ENCODE measurements at places on chromosomes 16 and 17. TPM values are rescaled to one million over a fixed set of nuclear protein-coding genes. Genes with fewer than 3 reads are reported as not detected.

Gene PCGF2
- 86.1 TPM for total RNA-seq

Gene C16orf86
- total RNA-seq, result 2.3 TPM

Gene PRSS8
- total RNA-seq, result 87.7 TPM

Gene PEMT
- 42.0 TPM for total RNA-seq

Gene LYZL6
- not detected for total RNA-seq

Gene ZPBP2
- total RNA-seq, result not detected

Gene CLEC19A
- 0.35 TPM for total RNA-seq

Gene KIF2B
- not detected for total RNA-seq

- no peaks in the 10 kb centered on the region for H3K36me3 ChIP-seq
- no peak overlapping the region for H3K27ac ChIP-seq
- DNase-seq, result no peak
- no peaks in the 10 kb centered on the region for H3K27me3 ChIP-seq
- H3K4me3 ChIP-seq, result no peak overlapping the region
- H3K4me1 ChIP-seq, result peaks cover 12% of the 10 kb centered on the region
Measured at GRCh38 chr17:6510321-6510977, 45.9 kb downstream of the PITPNM3 start.

GRCh38 chr17:50359005-50359699, 13.2 kb downstream of the XYLT2 start:
- no peaks in the 10 kb centered on the region for H3K27me3 ChIP-seq
- H3K4me3 ChIP-seq, result no peak overlapping the region
- H3K27ac ChIP-seq, result no peak overlapping the region
- peaks cover 47% of the 10 kb centered on the region for H3K36me3 ChIP-seq
- no peaks in the 10 kb centered on the region for H3K4me1 ChIP-seq
- DNase-seq, result no peak

DNA sequence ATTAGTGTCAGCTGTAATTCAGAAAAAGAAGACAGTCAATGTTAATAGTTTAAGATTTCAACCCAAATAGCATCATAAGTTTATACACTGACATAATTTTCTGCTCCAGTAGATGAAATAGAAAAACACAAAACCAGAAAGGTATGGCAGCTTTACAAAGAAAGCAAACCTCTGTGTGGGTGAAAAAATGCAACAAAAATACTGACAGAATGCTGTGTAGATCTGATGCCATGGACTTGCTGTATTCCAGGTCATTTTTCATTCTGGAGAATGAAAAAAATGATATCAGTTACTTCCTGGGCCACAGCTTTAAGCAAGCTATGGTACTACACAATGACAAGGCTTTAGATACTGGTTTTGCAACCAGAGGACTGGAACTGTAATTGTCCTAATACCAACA, 116.0 kb downstream of the MAP2K4 start:
- DNase-seq, result no peak
- no peaks in the 10 kb centered on the region for H3K4me1 ChIP-seq
- no peak overlapping the region for H3K27ac ChIP-seq
- H3K27me3 ChIP-seq, result no peaks in the 10 kb centered on the region

DNA sequence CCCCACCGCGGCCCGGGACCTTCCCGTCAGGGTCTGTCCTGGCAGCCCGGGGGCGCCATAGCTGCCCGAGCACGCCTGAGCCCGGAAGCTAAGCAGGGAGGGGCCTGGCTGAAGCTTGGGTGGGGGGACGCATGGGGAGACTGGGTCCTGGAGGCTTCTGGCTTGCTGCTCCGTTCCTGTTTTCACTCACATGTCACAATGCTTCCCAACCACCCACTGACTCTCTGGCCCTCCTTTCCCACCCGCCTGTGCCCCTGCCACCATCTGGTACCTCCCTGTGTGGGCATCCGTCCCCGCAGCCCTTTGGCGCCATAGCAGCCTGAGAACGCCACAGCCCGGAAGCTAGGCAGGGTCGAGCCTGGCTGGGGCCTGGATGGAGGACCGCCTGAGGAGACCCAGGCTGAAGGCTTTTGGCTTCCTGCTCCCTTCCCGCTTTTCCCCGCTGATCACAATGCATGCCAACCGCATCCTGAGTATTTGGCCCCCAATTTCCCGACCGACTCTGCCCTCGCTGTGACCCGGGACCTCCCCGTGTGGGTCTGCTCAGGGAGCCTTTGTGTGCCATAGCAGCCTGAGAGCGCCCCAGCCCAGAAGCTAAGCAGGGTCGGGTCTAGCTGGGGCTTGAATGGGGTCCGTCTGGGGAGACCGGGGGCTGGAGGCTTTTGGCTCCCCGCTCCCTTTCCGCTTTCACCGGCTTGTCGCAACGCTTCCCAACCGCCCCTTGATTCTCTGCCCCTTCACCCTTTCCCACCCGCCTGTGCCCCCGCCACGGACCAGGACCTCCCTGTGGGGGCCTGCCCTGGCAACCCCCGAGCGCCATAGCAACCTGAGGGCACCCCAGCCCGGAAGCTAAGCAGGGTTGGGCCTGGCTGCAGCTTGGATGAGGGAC, 2290.1 kb downstream of the TP53TG3F start:
- no peak overlapping the region for H3K27ac ChIP-seq
- no peak overlapping the region for H3K4me3 ChIP-seq
- H3K4me1 ChIP-seq, result no peaks in the 10 kb centered on the region
- no peak for DNase-seq
- no peaks in the 10 kb centered on the region for H3K27me3 ChIP-seq

GRCh38 chr16:69404275-69404805, 18.5 kb upstream of the TERF2 start:
- no peak overlapping the region for H3K4me3 ChIP-seq
- no peak for DNase-seq
- no peak overlapping the region for H3K27ac ChIP-seq
- no peaks in the 10 kb centered on the region for H3K36me3 ChIP-seq

GRCh38 chr16:87361916-87362619, 21.5 kb downstream of the FBXO31 start:
- no peak overlapping the region for H3K4me3 ChIP-seq
- H3K27me3 ChIP-seq, result no peaks in the 10 kb centered on the region
- no peak overlapping the region for H3K27ac ChIP-seq
- no peaks in the 10 kb centered on the region for H3K4me1 ChIP-seq
- H3K36me3 ChIP-seq, result peaks cover 8% of the 10 kb centered on the region
- DNase-seq, result no peak

GRCh38 chr16:50208460-50208931, 55.4 kb downstream of the TENT4B start:
- H3K36me3 ChIP-seq, result no peaks in the 10 kb centered on the region
- peaks cover 4% of the 10 kb centered on the region for H3K4me1 ChIP-seq
- no peak overlapping the region for H3K27ac ChIP-seq

DNA sequence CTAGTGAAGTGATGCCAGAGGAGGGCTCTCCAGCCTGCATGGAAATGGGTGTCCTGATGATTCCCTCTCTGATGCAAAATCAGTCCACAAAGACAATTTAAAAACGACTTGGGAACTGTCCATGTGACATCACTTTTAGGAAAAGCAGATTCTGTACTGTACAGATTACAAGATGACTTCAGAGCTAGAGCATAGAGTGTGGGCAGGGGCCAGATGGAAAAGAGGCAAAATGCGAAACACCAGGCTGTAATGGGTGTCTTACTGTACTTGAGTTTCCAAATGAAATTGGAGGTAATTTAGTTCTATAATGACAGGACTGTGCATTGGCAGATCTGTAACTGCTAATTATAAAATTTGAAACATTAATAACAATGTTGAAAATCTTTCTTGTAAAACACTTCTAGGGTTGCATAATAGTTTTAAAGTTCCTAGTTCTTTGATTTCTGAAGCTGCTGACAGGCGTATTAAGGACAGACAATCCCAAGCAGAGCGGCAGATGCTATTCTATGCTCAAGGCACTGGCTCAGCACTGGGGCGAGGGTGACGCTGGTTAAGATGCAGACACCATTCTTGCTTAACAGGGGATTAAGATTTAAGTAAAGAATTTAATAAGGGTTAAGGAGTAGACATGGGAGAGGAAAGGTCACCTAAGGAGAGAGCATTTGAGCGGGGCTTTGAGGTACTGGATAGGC, 29.6 kb downstream of the OGFOD1 start:
- H3K27ac ChIP-seq, result no peak overlapping the region
- no peak overlapping the region for H3K4me3 ChIP-seq
- peaks cover 22% of the 10 kb centered on the region for H3K36me3 ChIP-seq
- H3K27me3 ChIP-seq, result no peaks in the 10 kb centered on the region
- no peaks in the 10 kb centered on the region for H3K4me1 ChIP-seq

- no peaks in the 10 kb centered on the region for H3K27me3 ChIP-seq
- no peak overlapping the region for H3K4me3 ChIP-seq
- no peak for DNase-seq
- no peak overlapping the region for H3K27ac ChIP-seq
- H3K4me1 ChIP-seq, result no peaks in the 10 kb centered on the region
Measured at GRCh38 chr16:30437511-30438046, 7.7 kb upstream of the DCTPP1 start.

GRCh38 chr17:55783684-55784245, 32.9 kb downstream of the PCTP start:
- H3K27me3 ChIP-seq, result no peaks in the 10 kb centered on the region
- no peak for DNase-seq
- H3K4me1 ChIP-seq, result no peaks in the 10 kb centered on the region
- no peak overlapping the region for H3K27ac ChIP-seq
- H3K36me3 ChIP-seq, result no peaks in the 10 kb centered on the region

GRCh38 chr16:10625595-10626357, 45.4 kb upstream of the EMP2 start:
- H3K4me3 ChIP-seq, result no peak overlapping the region
- no peaks in the 10 kb centered on the region for H3K27me3 ChIP-seq
- peaks cover 10% of the 10 kb centered on the region for H3K4me1 ChIP-seq
- no peaks in the 10 kb centered on the region for H3K36me3 ChIP-seq
- no peak overlapping the region for H3K27ac ChIP-seq
- no peak for DNase-seq

DNA sequence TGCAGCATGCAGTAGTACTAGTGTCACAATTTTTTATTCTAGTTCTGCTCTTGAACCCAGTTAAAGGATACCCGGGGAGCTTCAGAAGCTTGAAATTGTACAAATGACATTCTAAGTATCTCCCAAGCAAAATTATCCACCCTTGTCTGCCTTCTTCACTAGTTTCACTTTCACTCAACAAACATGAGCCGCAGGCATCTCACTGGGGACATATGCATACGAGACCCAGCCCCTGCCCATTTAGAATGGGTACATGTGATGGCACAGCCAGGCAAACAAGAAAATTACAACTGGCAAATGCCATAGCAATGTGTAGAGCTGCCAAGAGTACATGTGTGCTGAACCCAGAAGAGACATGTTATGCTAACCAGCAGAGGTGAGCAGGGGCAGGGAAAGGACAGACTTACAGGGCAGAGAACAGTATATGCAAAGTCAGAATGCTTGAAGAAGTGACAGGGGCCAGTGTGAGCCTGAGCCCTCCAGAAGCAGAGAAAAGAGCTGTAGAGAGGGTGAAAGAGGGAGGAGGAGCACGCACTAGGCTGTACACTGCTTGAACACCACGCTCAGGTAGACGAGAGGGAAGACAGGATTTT, 8.3 kb downstream of the GINS2 start:
- H3K27ac ChIP-seq, result no peak overlapping the region
- no peaks in the 10 kb centered on the region for H3K4me1 ChIP-seq
- DNase-seq, result no peak
- H3K27me3 ChIP-seq, result no peaks in the 10 kb centered on the region
- no peak overlapping the region for H3K4me3 ChIP-seq

GRCh38 chr16:10355589-10355988, 30.3 kb upstream of the ATF7IP2 start:
- H3K27ac ChIP-seq, result no peak overlapping the region
- DNase-seq, result no peak
- no peaks in the 10 kb centered on the region for H3K36me3 ChIP-seq
- no peak overlapping the region for H3K4me3 ChIP-seq
- H3K4me1 ChIP-seq, result no peaks in the 10 kb centered on the region
- H3K27me3 ChIP-seq, result no peaks in the 10 kb centered on the region

DNA sequence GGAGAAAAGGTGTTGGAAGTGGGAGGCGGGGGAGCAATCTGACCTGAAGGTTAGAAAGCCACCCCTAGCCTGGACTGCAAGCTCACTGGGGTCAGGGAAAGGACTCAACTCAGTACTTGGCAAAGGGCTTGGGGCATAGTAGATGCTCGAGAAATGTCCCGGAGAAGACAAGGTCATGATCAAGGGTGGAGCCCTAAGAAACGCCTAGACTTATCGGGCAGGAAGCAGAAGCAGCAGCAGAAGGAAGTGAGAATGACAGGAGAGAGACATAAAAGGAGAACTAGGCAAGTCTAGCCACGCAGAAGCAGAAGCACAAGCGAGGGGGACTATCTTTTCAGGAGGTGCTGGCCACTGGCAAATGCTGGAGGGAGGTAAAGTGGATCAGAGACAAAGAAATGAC, 10.2 kb downstream of the COTL1 start:
- DNase-seq, result no peak
- no peaks in the 10 kb centered on the region for H3K27me3 ChIP-seq
- H3K4me1 ChIP-seq, result no peaks in the 10 kb centered on the region
- H3K4me3 ChIP-seq, result no peak overlapping the region

DNA sequence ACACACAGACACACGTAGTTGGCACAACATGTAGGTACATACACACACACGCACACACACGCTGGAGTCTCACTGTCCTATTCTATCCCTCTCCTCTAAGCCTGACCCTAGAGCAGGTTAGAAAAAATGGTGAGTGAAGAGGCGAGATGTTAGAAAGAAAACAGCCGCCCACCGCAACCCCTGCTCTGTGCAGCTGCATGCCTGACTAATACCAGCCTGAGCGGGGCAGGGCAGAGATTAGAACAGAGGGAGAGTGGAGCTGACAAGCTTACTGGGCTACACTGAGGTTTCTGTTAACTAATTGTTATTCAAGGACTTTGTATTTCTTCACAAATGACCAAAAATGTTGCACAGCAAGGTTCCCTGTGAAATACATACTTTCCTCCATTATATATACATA, 59.8 kb downstream of the AMFR start:
- H3K4me1 ChIP-seq, result no peaks in the 10 kb centered on the region
- peaks cover 3% of the 10 kb centered on the region for H3K36me3 ChIP-seq
- H3K27me3 ChIP-seq, result no peaks in the 10 kb centered on the region
- DNase-seq, result no peak
- no peak overlapping the region for H3K27ac ChIP-seq
- H3K4me3 ChIP-seq, result no peak overlapping the region

Measured in H1 (cell line).